ENCODE measurements at places on chromosomes 5 and 9.
A peak's percentile ranks its signal among the peaks of the same experiment; 100 is the strongest.

- peak; percentile 22 for DNase-seq
These were observed 95.0 kb downstream of the MRPS27 start for GRCh38 chr5:72224946-72225463.

DNA sequence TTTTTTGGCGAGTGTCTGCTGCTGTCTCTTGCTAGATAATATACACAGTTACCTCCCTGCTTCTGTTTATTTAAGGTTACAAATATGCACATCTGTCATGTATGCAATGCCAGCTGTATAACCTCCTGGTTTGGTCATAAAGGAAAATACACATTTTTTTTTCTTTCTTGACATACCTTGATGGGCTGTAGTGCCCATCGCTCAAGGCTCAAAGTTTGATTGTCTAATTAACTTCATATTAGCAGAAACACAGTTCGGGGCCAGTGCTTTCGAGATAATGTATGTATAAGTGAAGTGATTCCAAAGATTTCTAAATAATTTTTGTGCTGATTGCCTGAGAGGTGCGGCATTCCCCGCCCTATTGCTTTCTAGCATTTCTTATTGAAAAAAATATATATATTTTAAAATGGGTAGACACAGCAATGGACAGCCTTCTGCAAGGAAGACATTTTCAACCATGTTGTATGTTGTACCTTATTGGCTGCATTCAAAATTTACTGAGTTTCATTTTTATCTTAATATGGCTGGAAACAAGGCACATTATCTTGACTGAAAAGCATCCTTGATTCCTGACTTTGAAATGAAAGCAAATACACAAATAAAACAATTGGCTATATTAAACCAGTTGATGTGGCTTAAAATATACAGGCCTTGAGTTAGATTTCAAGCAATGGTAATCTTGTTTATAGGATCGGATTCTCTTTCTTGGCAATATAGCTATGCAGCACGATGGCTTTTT lies 206.2 kb downstream of the MEF2C start:
- DNase-seq: no peak

DNA sequence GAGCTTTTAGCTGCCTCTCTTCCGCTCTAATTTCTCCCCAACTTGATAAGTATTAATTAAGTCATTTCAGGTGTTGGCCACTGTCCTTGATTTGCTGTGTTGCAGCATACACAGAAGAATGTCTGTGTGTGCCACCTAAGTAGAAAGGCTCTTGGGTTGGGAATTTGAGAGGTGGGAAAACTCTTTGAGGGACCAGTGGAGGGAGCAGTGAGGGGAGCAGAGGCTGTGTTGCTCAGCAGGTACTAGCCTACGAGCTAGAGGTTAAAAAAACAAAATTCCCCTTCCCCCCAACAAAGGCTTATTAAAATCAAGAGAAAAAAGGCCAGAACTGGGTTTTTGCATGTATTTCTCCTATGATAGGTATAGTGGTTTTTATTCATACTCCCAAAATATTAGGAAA lies 20.9 kb downstream of the RPS23 start:
- DNase-seq: no peak

- peak; percentile 41 for DNase-seq
These were observed 69.6 kb downstream of the ADAMTSL1 start for GRCh38 chr9:18543406-18544192.

DNA sequence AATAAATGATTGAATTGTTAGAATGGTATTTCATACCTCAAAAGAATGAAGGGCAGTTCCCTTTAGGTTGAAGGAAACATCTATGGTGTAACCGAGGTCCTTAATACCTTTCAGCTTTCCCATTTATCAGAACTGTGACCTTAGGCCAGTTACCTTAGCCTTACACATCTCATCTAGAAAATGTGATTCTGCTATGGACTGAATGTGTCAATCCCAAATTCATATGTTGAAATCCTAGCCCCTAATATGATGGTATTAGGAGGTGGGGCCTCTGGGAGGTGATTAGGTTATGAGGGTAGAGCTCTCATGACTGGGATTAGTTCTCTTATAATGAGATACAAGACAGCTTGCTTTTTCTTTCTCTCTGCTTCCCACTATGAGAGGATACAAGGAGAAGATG lies 441.9 kb downstream of the PLK2 start:
- DNase-seq: no peak

- no peak for DNase-seq
These were observed 199.3 kb upstream of the SEMA6A start for GRCh38 chr5:116773926-116774325.

GRCh38 chr9:108069991-108070390 lies 580.4 kb upstream of the KLF4 start:
- DNase-seq: no peak

DNA sequence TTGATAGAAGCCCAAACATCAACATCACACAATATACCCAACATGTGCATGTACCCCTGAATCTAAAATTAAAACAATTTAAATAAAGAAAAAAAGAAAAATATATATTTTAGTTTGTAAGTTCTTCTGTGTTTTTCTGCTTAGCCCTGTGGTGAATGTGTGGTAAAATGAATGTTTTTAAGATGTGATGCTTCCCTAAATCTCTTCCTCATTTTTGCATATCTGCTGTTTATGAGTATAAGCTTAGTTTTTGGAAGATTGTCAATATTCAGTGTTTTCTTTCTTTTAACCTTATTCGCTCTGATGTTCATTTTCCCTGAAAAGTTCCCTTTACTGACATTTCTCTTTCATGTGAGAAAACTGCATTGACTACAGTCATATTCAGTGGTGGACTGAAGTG lies 44.4 kb upstream of the DAB2 start:
- DNase-seq: no peak

DNA sequence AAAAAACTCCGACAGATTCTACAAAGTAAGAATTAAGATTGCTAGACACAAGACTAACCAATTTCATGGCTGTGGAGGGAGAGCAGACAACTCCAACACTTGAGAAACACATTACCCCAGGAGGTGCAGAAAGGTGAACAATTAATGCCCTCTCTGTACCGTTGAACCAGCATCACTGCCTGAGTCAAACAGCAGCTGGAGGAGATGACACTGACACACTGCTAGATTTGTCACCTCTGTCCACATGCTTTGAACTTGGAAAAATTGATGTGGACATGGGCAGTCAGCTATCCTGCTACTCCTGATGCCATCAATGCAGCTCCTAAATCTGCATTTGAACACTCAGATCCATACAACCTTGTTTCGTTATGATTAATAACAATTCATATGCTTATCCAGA lies 51.7 kb downstream of the GPBP1 start:
- no peak for DNase-seq

All from hepatic stellate cell (primary cell).